ENCODE measurements at places on chromosomes 3 and 15.

- DNase-seq, result no peak
Measured at GRCh38 chr3:74897006-74897405, 282.5 kb upstream of the CNTN3 start.

DNA sequence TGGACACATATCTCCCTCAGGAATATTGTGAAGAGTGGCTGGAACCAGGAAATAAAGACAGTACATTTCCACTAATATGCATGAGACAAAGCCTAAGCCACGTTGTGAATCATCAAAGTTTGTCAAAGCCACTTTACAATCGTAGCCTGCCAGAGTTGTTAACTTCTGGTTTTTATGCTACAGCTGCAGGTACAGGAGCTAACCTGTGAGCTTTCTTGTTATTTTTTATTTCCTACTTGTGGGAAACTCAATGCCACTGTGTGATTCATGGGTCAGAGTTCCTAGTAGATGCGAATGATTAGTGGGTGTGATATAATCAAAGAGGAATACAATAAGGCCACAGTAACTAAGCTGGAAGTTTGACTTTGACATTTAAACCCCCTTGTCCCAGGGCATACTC lies 44.4 kb upstream of the TEX9 start:
- no peak for DNase-seq

DNA sequence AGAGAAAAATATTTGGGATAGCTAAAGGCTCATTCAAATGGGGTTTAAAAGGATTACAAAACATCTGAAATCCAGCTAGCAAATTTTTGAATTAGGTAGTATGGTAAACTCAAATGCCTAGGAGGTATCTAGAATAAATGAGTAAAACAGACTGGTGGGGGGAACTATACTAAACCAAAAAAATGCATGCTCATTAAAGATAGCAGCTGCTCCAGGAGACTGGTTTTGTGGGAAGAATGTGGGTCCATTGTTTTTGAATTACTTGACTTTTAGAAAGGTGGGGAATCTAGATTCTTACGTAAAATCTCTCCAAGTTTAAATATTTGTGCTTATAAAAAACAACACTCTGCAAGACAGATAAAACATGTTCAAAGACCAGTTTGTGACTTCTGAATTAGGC lies 73.8 kb downstream of the LEKR1 start:
- DNase-seq, result no peak

DNA sequence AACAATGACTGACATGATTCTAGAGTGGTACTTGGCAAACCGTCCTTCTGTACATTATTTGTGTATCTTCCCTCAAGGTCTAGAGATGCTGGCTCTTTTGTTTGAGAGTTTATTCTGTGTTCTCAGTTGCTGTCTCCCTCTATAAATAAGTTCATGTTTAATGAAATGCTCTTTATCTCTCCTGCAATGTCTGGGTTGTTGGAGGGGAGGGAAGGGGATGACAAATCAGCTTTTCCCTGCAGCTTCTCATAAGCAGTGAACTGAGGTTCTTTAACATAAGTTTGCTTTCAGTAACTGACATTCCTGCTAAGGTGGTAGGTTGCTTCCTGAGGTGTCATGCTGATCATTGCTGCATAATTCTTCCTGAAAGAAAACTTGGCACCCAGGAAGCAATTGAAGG lies 21.8 kb downstream of the ITPR1 start:
- DNase-seq, result no peak

- no peak for DNase-seq
Measured at GRCh38 chr15:101654171-101654570, 2.0 kb upstream of the TM2D3 start.

DNA sequence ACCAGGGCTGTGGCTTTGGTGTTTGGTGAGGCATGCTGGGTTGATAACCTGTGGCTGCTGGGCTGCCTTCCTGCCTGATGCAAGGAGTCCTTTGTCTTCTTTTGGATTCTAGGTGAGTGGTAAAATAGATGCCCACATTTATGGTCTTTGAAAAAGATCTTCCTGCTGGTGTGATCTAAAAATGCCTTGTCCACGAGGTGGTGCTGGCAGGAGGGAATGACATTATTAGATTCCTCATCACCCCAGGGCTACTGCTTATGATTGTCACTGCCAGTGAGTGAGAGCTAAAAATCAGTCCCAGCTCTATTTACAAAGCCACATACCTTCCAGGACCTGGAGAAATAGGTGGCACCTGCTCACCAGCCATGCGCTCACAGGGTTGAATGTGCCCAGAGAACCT lies 355.5 kb upstream of the ROPN1 start:
- DNase-seq, result no peak

DNA sequence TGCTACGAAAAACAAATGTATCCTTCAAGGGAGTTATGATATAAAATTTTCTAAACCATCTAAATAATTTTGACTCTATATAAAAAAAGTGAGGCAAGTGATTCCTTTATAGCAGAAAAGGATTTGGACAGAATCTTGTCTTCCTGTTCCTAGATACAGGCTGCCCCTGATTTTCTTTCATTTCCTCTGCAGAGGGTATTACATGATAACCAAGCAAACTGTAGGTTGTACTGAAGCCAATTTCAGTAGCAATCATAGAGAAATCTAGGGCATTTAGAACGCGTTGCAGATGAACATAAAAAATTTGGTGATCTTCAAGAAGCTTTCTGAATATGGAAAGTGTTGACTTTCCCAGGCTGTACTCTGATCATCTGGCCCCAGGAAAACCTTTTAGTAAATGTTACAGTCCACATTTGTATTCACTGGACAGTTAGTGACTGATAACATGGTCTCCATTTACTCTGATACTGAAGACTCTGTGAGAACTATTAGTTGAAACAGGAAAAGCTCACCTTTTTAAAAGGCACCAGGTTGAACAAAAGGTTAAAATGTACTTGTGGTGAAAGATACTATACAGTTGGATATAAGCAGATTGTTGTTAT lies 9.1 kb upstream of the UTS2B start:
- DNase-seq, result no peak

DNA sequence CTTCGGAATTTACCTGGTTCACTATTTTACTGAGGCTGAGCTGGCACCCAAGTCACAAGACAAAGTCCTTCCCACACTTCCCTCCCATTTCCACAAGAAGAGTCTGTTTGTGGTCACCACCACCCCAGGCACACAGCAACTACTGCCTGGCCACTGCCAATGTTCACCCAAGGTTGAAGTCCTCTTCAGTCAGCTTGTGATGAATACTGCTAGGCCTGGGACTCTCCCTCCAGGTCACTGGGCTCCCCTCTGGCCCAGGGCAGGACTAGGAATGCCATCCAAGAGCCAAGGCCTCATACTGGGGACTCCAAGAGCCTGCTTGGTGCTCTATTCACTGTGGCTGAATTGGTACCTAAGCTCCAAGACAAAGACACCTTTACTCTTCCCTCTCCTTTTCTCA lies 30.4 kb upstream of the COLQ start:
- no peak for DNase-seq

GRCh38 chr3:168517249-168518071 lies 421.7 kb upstream of the GOLIM4 start:
- no peak for DNase-seq

- DNase-seq, result no peak
Measured at GRCh38 chr3:137163241-137163871, 205.6 kb downstream of the IL20RB start.

GRCh38 chr3:144771381-144771870 lies 799.8 kb downstream of the DIPK2A start:
- DNase-seq, result no peak

DNA sequence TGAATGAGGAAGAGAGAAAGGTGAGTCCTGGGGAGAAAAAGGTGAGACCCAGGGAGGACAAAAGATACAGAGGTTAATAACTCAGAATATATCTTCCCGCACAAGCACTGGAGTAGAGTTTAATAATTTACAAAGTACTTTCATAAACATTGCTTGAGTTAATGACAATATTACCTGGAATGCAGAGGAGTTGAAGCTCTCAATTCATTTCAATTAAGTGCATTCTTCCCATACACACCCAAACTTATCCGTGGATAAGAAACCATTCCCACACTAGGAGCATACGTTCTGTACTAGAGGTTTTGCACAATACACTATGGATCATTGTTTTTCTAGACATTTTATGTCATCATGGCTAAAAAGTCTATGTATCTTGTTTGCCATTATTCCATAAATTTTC lies 23.3 kb upstream of the KNG1 start:
- DNase-seq, result no peak

DNA sequence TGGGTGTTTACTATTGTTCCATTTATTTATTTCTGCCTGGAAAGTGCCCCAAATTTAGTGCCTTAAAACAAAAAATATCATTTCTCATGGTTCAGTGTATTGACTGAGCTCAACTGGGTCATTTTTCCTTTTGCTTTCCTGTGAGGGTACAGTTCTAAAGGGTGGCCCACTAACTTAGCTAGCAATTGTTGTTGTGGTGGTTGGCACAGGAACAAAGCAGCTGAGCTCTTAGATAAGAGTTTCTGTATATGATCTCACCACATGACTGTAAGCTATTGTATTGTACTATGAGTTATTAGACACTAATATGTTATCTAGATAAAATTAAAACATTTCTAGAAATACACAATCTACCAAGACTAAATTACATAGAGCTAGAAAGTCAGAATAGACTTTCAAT lies 1283.7 kb downstream of the OTOL1 start:
- no peak for DNase-seq

DNA sequence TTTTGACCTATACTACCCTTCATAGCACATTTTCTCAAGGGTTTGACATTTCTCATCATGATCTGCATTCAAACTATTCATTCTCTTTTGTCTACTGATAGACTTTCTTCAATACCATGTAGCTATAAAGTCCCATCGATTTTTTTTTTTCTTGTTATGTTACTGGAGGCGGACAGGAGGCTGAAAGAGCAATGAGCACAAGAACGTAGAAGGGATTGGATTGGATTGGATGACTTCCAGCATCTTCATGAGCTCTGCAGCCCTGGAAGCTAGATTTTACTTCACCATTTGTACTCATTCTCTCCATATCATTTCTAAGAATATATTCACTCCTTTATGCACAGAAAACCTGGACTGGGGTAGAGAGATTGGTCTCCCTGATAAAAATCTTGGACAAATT lies 43.2 kb downstream of the DUT start:
- no peak for DNase-seq

- DNase-seq, result no peak
Measured at GRCh38 chr15:36161108-36161507, 418.3 kb upstream of the CDIN1 start.

GRCh38 chr3:190124067-190124466 lies 3.4 kb upstream of the P3H2 start:
- DNase-seq, result no peak

DNA sequence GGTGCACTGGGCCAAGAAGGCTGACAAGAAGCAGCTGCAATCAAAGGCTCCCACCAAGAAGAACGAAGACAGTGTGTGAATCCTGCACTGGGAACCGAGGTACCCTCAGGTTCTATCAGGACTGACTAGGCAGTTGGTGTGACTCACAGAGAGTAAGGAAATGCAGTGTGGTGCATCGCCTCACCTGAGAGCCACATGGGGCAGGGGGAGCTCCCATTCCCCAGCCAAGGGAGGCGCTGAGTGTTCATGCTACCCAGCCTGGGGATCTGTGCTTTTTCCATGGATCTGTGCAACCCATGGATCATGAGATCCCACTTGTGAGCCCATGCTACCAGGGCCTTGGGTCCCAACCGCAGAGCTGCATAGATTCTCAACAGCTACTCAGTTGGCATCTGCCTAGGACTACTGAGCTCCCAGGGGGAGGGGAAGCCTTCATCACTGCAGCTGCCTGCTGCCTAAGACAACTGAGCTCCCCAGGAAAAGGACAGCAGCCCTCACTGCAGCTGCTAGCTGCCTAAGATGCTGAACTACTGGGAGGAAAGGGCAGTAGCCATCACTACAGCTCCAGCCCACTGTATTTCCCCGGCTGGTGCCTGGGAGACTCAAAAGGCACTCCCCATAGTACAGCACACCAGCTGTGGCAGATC lies 6.9 kb upstream of the PLSCR2 start:
- no peak for DNase-seq

GRCh38 chr3:39135170-39135805 lies 18.1 kb downstream of the CSRNP1 start:
- no peak for DNase-seq

- no peak for DNase-seq
Measured at GRCh38 chr15:63094495-63094931, 27.1 kb upstream of the LACTB start.

- no peak for DNase-seq
Measured at GRCh38 chr3:38552364-38552763, 56.2 kb downstream of the EXOG start.

GRCh38 chr3:40605960-40606359 lies 81.2 kb downstream of the ZNF621 start:
- DNase-seq, result no peak

GRCh38 chr15:66594344-66594743 lies 28.5 kb upstream of the LCTL start:
- DNase-seq, result no peak

GRCh38 chr3:140199743-140200142 lies 264.8 kb downstream of the CLSTN2 start:
- no peak for DNase-seq

- DNase-seq, result no peak
Measured at GRCh38 chr15:79160211-79160610, 69.6 kb upstream of the RASGRF1 start.

GRCh38 chr3:51282931-51283330 lies 102.2 kb upstream of the MANF start:
- no peak for DNase-seq

DNA sequence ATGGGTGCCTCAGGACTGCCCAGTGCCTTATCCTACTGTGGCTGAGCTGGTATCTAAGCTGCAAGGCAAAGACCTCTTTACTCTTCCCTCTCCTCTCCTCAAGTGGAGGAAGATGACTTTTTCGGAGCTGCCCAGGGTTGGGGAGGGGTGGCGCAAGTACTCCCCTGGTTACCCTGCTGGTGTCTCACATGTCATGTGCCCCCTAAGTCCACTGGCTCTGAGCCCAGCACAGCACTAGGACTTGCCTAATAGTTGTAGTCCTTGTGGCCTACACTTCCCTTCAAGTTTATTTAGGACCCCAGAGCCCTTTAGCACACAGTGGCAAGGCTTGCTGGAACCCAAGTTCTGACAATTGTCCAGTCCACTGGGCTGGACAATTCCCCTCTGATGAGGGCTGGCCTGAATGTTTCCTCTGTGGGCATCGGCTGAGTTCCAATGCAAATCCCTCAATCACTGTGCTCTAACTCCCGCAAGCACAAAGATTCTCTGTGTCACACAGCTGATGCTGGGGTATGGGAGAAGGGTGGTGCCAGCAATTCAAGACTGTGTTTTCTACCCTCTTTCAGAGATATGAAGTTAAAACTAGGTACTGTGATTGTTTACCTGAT lies 60.4 kb downstream of the UQCC5 start:
- DNase-seq, result no peak

DNA sequence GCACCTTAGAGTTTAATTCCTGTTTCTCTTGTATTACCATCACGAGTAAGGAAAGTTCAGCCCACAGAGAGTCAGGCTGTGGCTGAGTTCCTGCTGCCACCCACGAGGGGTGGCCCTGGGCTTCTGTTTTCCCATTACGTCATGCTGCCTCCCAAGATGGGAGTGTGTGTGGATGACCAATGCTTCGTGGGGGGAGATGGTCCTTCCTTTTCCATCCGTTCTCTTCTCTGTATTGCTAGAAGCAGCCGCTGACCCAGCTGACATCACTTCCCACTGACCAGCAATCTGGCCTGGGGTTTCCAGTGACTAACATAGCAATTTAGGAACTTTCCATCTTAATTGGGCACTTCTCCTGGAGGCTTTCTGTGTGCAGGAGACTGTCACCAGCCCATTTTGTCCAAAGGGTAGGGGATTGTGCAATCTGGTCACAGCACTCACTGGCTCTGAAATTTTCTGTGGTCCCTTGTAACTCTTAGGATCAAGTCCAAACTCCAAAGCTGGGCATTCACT lies 9.3 kb downstream of the IRAK2 start:
- peak; percentile 2 for DNase-seq

GRCh38 chr3:174951034-174951433 lies 91.9 kb downstream of the NAALADL2 start:
- DNase-seq, result no peak

GRCh38 chr15:85588677-85589076 lies 206.0 kb downstream of the KLHL25 start:
- no peak for DNase-seq

All from hematopoietic multipotent progenitor cell treated with erythropoietin and hydrocortisone succinate and interleukin-3 and kit ligand, for 17 days (in vitro differentiated cells).